Fibroblast of skin of left biceps (primary cell): ENCODE measurements at places on chromosomes 11 and 22.

GRCh38 chr11:120649316-120649715 is 137.8 kb downstream of the GRIK4 start:
- DNase-seq: no peak

GRCh38 chr11:46331282-46331984 is 15.8 kb upstream of the DGKZ start:
- no peak for DNase-seq

GRCh38 chr11:289712-290620 is 1.0 kb downstream of the PGGHG start:
- no peak for DNase-seq

GRCh38 chr11:121244884-121245283 is 47.7 kb upstream of the SC5D start:
- no peak for DNase-seq

DNA sequence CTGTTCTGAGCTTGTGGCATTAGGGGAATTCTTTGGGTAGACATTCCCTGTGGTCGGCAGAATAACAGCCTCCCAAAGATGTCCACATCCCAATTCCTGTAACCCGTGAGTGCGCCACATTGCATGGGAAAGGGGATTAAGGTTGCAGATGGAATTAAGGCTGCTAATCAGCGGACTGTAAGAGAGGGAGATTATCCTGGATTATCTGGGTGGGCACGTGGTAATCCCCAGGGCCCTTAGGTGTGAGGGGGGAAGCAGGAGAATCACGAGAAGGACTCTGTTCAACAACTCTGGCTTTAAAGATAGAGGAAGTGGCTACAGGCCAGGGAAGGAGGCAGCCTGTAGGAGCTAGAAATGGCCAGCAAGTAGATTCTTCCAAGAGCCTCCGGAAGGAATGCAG is 16.0 kb downstream of the CACNG2 start:
- DNase-seq: no peak

GRCh38 chr11:108115500-108116140 is 5.7 kb upstream of the ACAT1 start:
- DNase-seq: peak; percentile 49

DNA sequence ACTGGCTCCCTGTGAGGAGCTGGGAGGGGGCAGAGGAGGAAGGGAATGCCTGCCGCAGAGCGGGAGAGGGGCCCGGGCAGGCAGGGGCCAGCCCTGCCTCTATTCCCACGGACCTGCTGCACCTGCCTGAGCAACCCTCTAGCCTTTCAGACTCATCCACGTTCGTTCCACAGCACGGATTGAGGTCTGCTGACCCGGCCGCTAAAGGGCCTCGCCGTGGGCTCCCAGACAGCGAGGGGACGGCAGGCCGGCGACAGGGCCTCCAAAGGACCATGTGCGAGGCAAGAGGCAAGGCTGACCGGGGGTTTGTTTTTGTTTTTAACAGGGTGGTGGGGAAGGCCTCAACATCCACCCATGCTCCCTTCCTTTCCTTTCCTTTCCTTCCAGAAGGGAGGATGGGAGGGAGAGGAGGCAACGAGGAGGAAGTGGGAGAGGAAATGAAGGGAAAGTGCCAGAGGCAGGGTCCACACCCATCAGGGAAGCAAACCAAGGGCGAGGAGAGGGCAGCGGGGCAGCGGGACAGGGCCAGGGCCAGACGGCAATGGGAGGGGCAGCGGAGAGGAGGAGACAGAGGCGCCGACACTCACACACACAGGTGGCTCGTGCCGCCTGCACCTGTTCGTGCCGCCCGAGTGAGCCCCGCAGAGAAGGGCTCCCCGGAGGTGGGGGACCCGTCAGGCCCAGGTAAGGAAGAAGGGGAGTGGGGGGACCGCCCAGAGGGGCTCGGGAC is 7.5 kb downstream of the LRFN4 start:
- DNase-seq: no peak

DNA sequence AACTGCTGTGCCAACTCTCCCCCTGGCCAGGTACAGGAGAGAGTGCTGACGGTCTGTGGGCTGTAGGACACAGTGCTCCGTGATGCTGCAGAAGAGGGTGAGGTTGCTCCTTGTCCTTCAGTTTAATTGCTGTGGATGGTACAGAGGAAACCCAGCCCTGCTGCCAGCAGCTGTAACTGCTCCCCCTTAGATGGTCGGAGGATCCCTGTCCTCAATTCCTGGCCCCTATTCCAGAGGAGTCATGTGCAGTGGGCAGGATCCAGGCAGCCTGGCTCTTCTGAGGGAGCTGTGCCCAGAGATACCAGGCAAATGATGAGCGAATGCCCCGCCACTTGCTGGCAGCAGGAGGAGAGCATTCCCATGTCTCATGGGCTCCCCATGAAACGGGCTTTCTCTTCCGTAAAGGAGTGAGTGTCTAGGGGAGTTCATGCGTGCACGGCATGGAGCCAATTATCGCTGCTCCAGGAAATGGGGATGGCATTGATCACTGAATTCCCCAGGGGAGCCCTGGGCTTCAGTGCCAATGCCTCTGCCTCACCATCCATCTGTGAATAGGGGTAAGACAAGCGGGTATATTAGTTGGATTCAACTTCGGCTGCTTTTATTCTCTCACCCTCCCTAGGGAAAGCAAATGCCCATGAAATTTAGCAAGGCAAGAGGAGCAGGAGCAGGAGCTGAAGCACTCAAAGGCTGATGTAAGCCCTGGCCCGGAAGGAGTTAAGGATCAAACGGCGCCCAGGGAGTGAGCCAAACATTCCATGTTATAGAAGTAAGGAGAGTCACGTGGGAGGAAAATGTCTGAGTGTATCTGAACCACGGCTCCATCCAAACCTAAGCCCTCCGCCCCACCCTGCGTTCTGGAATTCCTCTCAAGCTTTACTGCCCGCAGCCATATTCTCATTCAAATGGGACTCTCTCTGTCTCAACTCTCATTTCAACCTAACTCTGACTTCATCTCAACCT is 51.0 kb upstream of the CSNK2A3 start:
- peak; percentile 49 for DNase-seq

GRCh38 chr11:66142370-66143263 is 72.5 kb downstream of the PACS1 start:
- DNase-seq: no peak

GRCh38 chr11:122045181-122045586 is 70.8 kb downstream of the BLID start:
- peak; percentile 74 for DNase-seq

- DNase-seq: no peak
Measured at GRCh38 chr22:29524442-29525191, 28.9 kb downstream of the THOC5 start.

DNA sequence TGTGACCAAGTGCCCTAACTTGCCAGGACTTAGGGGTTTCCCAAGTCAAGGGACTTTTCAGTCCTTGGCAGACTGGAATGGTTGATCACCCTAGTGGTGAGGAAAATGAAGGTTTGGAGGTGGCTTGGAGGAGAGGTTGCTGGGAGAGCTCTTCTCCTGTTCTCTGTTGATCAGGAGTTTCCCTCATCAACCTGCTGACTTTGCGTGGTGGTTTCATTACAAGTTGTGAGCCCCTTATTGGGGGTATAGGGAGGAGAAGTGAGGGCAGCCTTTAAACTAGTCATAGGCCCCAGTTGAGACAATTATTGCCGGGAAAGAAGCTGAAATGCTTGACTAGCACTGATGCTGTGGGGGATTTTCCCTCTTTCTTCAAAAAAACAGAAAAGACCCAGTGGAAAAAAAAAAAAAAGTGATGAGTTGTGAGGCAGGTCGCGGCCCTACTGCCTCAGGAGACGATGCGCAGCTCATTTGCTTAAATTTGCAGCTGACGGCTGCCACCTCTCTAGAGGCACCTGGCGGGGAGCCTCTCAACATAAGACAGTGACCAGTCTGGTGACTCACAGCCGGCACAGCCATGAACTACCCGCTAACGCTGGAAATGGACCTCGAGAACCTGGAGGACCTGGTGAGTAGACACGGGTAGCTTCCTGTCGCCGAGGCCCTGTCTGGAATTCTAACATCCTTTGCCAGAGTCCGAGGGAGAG is at the start of gene CXCR5:
Gene CXCR5, plus strand, starts transcription at position 525 of the 704 bp plus-strand sequence. Its CDS starts 50 bp downstream, at position 575.
- no peak for DNase-seq

- DNase-seq: no peak
Measured at GRCh38 chr22:19831016-19831415, 23.7 kb downstream of the GNB1L start.

- DNase-seq: no peak
Measured at GRCh38 chr11:65796726-65797601, 10.1 kb downstream of the OVOL1 start.

- no peak for DNase-seq
Measured at GRCh38 chr11:92793189-92793588, 176.3 kb upstream of the MTNR1B start.

DNA sequence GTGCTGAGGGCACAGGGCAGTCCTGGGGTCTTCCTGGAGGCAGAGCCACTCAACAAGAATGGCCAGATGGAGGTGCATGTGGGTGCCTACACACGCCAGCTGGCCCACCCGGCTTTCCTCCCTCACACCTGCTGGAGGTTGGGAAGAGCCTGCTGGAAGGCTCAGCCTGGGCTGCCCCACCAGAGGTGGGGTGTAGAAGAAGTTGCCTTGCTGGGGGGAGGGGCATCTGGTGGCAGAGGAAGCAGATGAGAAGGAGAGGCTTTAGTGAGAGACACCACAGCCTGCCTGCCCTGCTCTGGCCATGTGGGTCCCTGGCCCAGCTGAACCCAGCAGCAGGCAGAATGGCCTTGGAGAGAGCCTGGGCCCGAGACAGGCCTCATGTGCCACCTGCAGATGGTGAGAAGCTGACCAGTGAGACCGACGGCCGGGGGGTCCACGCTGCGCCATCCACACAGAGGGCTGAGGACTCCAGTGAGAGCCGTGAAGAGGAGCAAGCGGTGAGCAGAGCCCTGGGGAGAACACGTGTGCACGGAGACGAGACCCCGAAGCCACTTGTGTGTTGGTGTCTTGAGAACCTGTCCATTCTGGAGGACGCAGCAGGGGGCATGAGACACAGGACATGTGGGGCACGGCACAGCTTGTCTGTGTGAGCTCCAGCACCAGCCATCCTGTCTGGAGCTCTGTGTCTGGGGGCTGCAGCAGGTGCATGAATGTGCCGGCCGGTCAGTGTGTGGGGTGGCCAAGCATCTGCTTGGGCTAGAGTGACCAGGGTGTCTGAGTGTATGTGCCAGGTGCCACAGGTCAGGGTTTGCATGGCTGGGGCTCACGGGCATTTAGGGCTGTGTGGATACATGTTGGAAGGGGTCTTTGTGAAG is 2.7 kb downstream of the B4GALNT4 start:
- DNase-seq: no peak

- DNase-seq: peak; percentile 17
Measured at GRCh38 chr22:45083659-45084305, 74.0 kb upstream of the PHF21B start.

- no peak for DNase-seq
Measured at GRCh38 chr22:43945632-43946383, 9.4 kb upstream of the SAMM50 start.

- no peak for DNase-seq
Measured at GRCh38 chr11:123683428-123684170, 29.2 kb upstream of the SCN3B start.

DNA sequence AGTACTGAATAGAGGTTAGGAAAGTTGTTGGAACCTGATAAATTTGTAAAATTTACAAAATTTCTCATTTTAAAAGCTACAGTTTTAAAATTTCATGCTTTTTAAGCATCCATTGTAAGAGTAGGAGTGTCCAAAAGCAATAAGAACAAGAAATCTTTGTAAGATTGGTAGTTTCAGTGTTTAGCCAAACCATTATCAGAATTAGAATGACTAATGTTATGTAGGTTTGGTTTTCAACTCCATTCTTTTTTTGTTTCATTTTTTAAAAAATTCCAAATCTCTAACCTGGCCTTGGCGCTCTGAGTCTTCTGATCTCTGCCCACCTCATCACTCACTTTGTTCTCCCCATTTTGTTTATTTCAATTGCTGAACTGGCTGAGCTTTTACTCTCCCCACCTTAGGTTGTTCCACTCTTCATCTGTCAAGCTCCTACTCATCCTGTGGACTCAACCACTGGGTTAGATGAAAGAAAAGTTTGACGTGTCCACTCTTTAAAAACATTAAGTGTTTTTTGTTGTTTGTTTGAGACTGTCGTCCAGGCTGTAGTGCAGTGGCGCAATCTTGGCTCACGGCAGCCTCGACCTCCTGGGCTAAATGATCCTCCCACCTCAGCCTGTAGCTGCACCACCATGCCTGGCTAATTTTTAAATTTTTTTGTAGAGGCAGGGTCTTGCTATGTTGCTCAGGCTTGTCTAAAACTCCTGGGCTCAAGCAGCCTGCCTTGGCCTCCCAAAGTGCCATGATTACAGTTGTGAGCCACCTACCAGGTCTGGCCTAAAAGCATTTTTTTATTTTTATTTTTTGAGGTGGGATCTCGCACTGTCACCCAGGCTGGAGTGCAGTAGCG is 14.0 kb downstream of the EP300 start:
- no peak for DNase-seq

DNA sequence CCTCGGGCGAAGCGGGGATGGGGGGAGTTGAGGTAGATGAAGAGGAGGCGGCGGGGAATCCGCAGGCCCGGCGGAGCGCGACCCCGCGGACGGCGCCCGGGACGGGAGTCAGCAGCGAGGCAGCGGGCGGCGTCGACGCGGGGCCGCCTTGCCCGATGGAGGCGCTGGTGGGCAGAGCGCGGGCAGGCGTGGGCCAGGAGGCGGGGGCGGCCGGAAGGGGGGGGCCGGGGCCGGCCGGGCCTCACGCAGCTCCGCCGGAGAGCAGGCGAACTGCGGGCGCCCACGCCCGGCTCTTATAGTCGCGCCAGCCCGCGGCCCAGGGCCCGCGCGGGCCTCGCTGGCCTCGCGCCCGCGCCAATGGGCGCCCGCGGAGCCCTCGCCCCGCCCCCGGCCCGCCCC is at the start of gene IGF2:
Gene IGF2, minus strand, starts transcription at position 267 of the 399 bp plus-strand sequence. CDS start 3,866 bp downstream, outside the sequence.
- no peak for DNase-seq

DNA sequence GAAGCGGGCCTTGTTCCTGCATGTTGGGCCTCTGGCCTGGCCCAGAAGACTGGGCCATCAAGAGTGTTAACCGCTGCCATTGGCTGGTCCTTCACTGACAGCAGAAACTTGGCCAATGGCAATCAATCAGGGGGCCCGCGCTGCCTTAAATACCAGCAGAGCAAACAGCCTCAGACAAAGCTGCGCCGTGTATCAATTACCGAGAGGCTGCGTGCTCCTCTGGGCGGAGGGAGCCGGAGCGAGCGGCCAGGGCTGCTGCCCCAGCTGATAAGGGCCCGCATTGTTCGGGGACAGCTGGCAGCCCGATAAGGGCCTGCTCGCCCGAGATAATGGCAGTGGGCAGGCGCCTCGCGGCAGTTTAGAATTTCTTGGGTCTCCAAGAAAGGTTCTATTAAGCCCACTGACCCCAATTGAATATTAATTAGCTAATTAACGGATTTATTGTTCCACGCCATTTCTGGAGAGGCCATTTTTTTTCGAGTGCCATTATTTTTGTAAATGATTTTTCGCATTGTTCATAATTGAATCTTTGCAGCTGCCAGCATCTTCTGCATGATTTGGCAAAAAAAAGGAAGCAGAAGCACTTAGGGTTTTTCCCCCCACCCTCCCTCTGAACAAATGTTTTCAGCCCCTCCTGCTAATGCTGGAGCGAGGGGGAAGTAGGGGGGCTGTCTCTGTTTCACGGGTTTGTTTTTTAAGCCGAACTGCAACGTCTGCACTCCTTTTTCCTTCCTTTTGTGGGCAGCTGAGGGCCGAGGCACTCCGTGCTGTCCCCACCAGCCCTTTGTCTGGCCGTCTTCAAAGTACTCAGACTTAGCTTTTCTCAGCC is 37.6 kb upstream of the RIC3 start:
- no peak for DNase-seq
